IPS-NIHi11 (cell line): ENCODE measurements at places on chromosomes 3 and 15.

DNA sequence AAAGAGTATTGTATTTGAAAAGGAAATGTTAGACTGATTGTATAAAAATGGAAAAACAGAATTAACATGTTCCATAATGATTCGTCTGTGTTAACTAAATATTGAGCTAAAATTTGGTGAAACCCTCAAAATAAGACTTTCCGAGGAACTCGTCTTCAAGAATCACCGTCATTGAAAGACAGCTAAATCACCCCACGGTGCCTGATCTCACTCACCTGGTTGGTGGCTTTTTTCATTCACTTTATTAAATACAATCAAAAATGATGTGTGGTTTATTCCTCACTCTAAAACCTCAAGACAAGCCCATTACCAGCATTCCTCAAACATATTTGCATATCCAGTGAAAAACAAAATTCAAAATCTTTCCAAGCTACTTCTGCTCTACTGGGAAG, 153.9 kb downstream of the FOXP1 start:
- no peak for DNase-seq

DNA sequence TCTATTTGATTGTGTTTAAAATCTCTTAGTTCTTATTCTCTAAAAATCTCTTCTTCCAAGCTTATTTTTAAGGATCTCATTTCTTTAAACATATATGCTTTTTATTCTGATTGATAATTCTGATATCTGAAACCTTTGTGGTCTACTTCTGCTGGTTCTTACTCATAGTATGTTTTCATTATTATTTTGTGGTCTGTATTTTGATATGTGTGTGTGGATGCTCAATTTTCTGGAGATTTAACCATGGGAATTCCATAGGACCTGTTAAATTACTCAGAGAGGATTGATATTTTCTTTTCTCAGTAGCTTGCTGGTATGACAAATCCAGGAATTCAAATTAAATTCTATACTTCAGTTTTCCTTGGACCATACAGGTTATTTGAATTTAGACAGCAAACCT, 14.7 kb upstream of the HHLA2 start:
- DNase-seq: no peak

- no peak for DNase-seq
Observed at GRCh38 chr15:85488997-85489396, 108.6 kb downstream of the AKAP13 start.

GRCh38 chr3:194130807-194131589, 5.0 kb upstream of the HES1 start:
- DNase-seq: no peak

- DNase-seq: peak; percentile 70
Observed at GRCh38 chr3:47406762-47407149, 25.9 kb downstream of the PTPN23 start.

DNA sequence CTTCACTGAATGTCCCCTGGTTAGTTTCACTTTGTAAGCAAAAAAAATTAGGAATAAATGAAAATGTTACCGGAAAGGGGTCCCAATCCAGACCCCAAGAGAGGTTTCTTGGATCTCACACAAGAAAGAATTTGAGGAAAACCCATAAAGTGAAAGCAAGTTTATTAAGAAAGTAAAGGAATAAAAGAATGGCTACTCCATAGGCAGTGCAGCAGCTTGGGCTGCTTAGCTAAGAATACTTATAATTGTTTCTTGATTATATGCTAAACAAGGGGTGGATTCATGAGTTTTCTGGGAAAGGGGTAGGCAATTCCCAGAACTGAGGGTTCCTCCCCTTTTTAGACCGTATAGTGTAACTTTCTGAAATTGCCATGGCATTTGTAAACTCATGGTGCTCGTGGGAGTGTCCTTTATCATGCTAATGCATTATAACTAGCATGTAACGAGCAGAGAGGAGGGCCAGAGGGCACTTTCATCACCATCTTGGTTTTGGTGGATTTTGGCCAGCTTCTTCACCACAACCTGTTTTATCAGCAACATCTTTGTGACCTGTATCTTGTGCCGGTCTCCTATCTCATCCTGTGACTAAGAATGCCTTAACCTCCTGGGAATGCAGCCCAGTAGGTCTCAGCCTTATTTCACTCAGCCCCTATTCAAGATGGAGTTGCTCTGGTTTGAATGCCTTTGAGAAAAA, 41.0 kb upstream of the CMSS1 start:
- DNase-seq: no peak

GRCh38 chr15:94028809-94029208, 202.6 kb upstream of the MCTP2 start:
- DNase-seq: no peak

GRCh38 chr15:53834214-53834613, 74.8 kb upstream of the WDR72 start:
- DNase-seq: no peak

- DNase-seq: no peak
Observed at GRCh38 chr3:184426691-184427141, 46.9 kb downstream of the CHRD start.

- no peak for DNase-seq
Observed at GRCh38 chr3:6640907-6641306, 220.0 kb upstream of the GRM7 start.

DNA sequence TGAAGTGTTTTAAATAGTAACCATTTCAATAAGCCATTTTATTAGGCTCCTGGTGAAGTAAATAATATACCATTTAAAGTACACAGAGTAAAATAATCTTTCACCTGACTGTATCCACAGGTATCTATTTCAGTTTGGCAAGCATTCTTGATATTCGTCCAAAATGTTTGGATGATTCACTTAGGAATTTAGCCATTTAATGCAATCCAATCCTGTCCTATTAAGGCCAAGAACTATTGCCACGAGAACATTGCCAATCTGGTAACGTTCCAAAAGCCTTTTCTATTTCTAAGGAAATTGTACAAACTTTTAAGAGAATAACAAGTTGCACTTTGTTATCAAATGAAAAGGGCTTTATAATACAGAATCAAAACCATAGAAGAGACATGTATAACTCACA, 209.8 kb upstream of the THRB start:
- DNase-seq: no peak
